ENCODE measurements at places on chromosomes 13 and 19.

DNA sequence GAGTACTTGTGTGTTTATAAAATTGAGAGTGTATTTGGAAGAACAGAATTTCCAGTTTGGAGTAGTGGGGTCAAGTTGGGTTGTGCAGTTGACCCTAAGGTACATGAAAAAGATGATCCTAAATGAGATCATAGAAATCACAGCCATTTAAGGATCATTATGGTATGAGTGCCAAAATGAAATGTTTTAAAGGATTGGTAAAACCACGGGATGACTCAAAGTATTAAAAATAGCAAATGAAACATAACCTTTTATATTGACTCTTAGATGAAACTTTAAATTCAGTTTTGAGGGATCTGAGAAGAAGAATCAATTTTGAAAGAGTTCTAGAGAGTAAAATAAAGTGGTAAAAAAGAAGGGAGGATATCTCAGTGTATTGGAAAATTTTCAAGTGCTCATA is 773.8 kb downstream of the GPC5 start:
- DNase-seq, result no peak

- DNase-seq, result no peak
These were observed 124.4 kb downstream of the SIPA1L3 start for GRCh38 chr19:38031423-38031770.

- DNase-seq, result no peak
These were observed 601.8 kb downstream of the SLITRK6 start for GRCh38 chr13:85197431-85197830.

GRCh38 chr13:114106526-114106925 is 25.9 kb downstream of the RASA3 start:
- DNase-seq, result no peak

- DNase-seq, result no peak
These were observed 2712.2 kb upstream of the PCDH20 start for GRCh38 chr13:64127856-64128255.

DNA sequence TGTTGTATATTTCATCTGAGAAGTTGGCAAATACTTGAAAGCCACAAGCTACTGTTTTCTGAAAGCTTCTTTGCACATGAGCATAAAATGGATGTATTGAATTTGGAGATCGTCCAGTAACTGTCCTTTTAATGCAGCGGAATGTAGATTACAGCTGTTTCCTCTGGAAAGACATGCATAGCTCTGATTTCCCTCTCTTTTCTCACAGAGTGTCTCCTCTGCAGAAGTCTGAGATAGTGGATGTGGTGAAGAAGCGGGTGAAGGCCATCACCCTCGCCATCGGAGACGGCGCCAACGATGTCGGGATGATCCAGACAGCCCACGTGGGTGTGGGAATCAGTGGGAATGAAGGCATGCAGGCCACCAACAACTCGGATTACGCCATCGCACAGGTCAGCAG is 283.0 kb downstream of the SHISA2 start:
- DNase-seq, result no peak

DNA sequence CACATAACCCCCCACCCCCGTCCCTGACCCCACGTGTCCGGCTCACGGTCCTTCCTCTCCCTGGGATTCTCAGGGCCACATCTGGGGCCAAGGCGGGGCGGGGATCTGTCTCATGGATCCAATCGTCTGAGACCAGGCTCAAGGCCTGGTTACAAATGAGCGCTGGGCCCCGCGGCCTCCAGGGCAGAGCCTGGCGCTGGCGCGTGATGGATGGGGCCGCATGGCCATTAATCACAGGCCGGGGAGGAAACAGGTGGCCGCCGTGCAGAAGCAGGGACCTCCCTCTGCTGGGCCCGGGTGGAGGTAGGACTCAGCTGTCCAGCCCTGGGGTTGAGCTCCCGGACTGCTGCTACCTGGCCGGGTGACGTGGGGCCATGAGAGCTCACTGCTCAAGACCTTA is 5.8 kb upstream of the TLE5 start:
- peak; percentile 62 for DNase-seq

DNA sequence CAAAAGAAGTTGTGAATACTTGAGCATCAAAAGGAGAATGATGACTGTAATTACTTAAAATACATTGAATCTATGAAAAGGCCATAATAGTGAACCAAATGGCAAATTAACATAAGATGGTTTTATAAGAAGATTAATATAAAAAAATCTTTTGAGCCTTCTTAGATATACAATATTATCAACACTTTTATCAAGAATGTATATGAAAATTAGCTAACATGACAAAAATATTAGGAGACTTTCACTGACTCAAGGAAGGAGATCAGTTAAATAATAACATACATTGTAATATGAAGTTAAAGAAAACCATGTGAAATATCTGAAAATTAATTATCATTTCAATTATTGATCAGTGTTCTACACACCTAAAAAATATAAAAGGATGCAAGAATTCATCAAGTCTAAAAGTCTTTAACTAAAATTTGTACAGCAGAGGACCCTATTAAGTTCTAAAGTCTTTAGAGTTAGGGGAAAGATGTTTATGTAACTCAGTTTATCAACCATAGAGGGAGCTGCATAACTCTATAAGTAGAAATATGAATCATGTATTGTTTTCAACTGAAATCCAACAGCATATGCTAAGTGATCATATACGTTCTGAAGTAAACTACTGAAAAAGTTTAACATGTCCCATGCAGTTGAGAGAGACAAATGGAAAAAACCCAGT is 756.1 kb upstream of the MIR17HG start:
- no peak for DNase-seq

DNA sequence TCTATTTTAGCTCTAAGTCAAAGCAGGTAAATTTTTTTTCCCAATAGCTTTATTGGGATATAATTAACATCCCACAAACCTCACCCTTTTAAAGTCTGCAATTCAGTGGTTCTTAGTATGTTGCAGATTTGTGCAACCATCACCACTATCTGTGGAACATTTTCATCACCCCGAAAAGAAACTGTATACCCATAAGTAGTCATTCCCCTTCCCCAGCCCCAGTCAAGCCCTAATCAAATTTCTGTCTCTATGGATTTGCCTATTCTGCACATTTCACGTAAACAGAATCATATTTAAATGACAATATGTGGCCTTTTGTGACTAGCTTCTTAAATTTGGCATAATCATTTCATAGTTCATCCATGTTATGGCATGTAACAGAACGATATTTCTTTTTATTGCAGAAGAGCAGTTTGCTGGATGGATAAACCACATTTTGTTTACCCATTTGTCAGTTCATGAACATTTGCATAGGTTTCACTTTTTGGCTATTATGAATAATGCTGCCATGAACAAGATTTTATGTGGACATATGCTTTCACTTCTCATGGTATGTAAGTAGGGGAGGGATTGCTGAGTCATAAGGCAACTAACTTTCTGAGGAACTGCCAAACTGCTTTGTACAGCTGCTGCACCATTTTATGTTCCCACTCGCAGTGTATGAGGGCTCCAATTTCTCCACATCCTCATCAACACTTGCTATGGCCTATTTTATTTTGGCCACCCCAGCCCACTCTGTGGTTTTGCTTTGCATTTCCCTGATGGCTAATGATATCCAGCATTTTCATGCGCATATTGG is 10.9 kb downstream of the SLC46A3 start:
- peak; percentile 18 for DNase-seq

- DNase-seq, result peak; percentile 68
These were observed 8.3 kb upstream of the CDC42EP5 start for GRCh38 chr19:54481326-54481930.

- DNase-seq, result no peak
These were observed 2815.8 kb downstream of the PCDH9 start for GRCh38 chr13:64414381-64414780.

- DNase-seq, result no peak
These were observed 3.2 kb downstream of the NFIC start for GRCh38 chr19:3369337-3370213.

DNA sequence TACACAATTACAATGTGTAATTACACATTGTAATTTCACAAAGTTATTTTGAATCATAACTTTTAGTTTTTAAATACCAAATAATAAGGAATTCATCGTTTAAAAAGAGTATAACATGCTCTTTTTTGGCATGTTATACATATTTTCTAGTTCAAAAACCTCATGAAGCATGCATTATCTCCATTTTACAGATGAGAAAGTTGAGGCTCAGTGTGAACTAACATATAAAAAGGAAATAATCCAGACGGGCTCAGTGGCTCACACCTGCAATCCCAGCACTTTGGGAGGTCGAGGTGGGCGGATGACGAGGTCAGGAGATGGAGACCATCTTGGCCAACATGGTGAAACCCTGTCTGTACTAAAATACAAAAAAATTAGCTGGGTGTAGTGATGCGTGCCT is 107.9 kb downstream of the PCDH9 start:
- DNase-seq, result no peak

DNA sequence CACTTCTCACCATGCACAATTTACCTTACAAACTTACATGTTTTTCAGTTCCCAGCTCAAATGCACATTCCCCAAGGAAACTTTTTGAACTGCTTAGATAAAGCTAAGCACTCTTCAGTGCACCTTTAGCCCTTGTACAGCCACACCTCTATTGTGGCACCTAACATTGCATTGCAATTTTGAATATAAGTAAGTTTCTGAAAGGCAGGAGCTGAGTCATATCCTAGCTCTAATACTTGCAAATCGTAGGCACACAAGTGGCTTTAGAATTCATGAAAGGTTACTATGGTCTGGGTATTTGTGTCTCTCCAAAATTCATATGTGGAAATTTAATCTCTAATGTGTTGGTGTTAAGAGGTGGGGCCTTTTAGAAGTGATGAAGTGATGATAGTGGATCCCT is 4.9 kb upstream of the ESD start:
- no peak for DNase-seq

DNA sequence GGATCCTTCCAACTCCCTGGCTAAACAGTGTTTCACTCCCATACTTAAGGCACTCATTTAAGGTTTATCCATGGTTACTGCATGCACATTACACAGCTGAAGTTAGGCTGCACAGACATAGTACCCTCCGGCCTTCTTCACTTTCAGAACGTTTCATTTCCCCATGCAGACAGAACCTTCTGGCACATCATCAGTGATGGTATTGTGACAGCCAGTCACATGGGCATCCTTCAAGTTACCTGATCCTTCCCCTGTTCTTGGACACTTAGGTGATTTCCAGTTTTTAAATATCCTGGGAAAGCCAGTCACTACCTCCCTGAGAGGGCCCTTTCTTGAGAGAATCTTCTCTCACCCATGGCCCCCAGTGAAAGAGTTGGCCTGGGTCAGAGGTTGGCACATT is 9.1 kb downstream of the SMIM7 start:
- DNase-seq, result no peak

- no peak for DNase-seq
These were observed 910.2 kb upstream of the SLC10A2 start for GRCh38 chr13:103976371-103976770.

GRCh38 chr13:30882026-30882850 is 23.8 kb upstream of the MEDAG start:
- DNase-seq, result no peak

DNA sequence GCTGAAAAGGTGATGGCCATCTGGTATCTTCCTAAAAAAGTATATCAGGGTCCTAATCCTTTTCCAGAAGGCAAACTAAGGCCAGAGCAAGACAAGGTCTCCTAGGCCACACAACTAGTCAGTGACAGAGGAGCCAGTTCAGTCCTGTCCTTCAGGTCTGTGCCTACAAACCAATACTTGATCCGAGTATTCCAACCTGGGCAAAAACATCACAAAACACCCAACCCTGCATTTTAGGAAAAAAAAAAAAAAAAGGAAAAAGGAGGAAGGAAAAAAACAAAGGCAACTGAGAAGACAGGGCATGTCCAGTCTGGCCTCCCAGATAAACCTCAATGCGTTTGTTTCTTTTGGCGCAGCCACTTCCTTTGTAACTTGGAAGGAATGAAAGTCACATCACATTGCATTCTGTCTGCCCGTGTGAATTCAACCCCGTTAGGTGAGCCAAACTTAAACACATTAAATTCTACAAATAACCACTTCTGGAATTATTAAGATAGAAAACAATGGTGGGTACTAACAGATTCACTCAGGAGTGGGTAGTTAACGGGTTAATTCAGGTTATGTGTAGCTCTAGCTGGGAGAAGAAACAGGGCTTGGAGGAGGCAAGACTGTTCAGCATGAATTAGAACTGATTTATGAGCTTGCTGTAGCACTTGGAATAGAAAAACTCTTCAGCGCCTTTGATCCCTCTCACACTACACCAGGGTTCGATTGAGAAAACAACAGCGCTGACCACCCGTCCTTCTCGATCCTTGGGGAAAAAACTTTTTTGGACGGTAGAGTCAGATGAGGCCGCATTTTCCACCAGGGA is 43.0 kb upstream of the HNRNPA1L2 start:
- DNase-seq, result peak; percentile 65

DNA sequence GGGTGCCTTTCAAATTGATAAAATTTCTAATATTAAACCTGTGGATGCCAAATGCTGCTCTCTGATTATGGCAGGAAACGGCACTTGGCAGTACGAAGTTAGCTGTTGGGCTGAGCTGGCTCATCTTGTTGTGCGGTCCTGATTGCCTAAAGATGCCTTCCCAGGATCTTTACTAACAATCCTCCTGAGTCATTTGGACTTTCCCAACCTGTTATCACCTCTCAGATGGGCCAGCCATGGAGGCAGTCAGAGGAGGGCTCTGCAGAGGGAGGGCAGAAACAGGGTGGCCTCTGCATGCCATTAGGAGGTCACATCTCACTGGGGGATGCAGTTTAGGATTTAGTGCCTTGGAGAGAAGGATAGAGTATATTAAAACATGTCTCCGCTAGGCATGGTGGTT is 27.3 kb downstream of the ALOX5AP start:
- DNase-seq, result no peak

GRCh38 chr19:1590641-1591397 is 1.8 kb downstream of the MBD3 start:
- peak; percentile 45 for DNase-seq

DNA sequence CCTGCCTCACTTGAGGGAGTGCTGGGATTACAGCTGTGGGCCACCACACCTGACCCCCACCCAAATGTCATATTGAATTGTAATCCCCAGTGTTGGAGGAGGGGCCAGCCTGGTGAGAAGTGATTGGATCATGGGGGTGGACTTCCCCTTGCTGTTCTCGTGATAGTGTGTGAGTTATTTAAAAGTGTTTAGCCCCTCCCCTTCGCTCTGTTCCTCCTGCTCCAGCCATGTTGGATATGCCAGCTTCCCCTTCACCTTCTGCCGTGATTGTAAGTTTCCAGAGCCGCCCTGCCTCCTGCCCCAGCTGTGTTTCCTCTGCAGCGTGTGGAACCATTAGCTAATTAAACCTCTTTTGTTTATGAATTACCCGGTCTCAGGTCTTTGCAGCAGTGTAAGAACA is 13.7 kb downstream of the CHAMP1 start:
- no peak for DNase-seq

GRCh38 chr19:38989066-38989605 is 13.6 kb upstream of the FBXO17 start:
- peak; percentile 36 for DNase-seq

- DNase-seq, result no peak
These were observed 7.5 kb upstream of the TSHZ3 start for GRCh38 chr19:31356587-31357314.
